ENCODE measurements at places on chromosomes 3 and 15.

DNA sequence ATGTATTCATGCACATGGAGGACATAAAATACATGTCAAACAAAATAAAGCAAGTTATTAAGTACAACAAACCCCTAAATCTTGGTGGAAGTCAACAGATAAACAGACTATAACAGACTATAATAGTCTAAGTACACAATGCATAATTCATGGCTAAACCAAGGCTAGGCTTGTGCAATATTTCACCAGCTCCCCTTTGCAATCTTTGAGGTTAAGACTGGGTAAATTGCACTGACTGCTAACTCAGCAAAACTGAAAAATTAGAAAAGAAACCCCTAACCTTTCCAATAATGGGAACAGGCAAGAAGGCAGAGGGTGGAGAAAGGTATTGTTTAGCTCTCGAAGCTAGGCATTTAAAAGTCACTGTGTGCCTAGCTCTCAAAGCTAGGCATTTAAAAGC lies 304.9 kb upstream of the WNT5A start:
- DNase-seq, result no peak

DNA sequence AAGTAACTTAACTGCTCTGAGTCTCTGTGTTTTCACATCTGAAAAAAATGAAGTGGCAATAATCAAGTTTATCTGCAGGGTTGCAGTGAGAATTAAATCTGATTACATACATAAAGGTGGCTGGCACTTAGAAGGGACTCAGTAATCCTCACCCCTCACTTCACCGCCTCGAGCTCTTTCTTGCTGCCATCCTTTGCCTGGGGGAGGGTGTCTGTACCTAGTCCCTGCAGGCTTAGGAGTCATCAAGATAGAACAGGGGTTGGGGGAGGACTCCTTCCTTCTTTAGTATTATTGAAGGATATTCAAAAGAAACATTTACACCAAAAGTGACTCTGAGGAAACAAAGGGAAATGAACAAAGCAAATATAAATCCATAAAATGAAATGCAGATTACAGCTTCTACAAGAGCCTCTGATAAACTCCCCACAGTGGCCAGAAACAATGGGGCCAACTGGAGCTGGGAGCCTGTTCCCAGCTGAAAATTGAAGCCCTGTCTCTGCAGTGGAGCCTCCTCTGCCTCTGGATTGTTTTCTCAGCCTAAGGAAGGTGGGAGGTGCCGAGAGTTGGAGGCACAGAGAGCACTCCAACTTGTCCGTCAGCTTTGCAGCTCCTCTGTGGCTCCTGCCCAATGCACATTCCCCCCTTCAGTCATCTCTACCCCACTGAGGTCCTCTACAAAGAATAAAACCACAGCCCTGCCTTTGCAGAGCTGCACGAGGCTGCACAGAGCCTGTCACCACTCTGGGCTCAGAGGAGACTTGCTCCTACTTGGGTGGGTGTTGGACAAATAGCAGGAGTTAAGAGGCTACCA lies 41.8 kb downstream of the CRYGS start:
- DNase-seq, result no peak

GRCh38 chr15:55589287-55589686 lies 1.1 kb upstream of the PYGO1 start:
- no peak for DNase-seq

- DNase-seq, result no peak
These were observed 530 bp upstream of the PCOLCE2 start for GRCh38 chr3:142889212-142890014.

- DNase-seq, result peak; percentile 54
These were observed 64.8 kb downstream of the SAMMSON start for GRCh38 chr3:70064194-70064779.

DNA sequence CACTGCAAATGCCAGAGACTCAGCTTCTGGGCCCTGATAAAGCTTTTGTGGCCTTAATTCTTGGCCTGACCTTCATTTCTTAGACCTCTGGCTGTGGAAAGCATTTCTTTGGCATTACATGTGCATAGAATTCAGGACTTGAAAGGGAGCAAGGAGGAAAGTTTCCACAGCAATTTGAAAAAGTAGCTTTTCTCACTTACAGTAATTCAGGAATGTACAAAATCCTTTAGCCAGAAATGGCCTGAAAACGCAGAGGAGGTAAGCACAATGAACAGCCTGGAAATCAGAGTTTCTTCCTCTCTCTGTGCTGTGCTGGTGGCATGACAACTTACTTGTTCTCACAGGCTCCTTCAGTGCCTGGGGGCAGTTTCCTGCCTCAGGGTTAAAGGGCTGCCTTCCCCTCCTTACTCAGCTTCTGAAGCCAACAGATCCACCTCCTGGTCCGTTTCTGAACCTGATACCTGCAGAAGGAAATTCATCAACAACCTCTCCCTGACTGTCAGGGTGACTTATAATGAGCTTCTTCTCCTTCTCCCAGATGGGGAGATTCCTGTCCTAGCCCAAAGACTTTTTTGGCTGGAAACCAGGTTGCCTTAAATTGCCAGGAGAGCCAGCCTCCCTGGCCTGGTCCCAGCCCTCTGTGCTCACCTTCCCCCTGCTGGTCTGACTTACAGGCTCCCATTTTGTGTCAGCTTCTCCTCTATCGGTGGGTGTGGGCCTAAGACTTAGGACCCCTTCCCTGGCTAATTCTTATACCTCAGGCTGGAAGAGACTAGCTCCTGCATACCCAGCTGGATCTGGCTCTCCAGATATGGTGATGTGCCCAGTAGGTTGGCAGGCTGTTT lies 102.3 kb downstream of the MYRIP start:
- no peak for DNase-seq
